ENCODE measurements at places on chromosomes 4 and X.

- DNase-seq: no peak
Measured at GRCh38 chrX:3443184-3443583, 96.7 kb upstream of the MXRA5 start.

GRCh38 chr4:128665514-128665913 lies 144.0 kb upstream of the JADE1 start:
- no peak for DNase-seq

- no peak for DNase-seq
Measured at GRCh38 chr4:185235119-185235842, 25.9 kb downstream of the SNX25 start.

GRCh38 chrX:82237328-82237727 lies 1035.4 kb downstream of the SH3BGRL start:
- no peak for DNase-seq

DNA sequence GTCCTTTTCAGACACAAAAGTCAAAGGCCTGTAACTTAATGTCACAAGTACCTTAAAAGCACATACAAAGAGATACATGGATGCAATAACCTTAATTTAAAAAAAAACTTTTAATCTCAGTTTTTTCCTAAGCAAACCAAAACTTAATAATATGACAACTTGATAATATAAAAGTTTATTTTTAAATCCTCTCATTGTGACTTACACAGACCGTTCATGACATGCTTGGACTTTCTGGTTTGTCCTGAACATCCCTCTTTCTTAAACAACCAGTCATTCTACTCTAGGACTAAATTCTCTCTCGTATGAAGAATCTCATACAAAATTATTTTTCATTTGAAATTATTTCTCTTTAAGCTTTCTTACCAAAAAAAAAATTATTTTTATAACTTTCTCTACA lies 43.1 kb upstream of the CYP2U1 start:
- peak; percentile 24 for DNase-seq

DNA sequence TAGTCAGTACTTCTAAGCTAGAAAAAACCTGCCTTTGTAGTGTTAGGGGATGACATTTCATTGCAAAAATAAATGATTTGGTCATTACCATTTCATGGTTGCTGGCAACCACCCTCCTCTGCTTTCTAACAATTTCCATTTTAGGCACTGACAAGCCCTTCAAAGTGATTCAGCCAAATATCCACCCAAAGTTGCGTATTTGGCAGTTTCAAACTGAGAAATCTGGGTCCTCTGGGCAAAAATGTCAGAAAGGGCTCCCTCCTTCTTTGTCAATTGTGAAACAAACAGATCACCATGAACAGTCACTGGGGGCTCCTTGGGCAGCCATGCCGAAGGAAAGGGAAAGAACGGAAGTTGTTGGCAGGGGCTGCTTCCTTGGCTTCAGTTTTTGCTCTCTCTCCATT lies 33.0 kb downstream of the PLAC1 start:
- peak; percentile 68 for DNase-seq

DNA sequence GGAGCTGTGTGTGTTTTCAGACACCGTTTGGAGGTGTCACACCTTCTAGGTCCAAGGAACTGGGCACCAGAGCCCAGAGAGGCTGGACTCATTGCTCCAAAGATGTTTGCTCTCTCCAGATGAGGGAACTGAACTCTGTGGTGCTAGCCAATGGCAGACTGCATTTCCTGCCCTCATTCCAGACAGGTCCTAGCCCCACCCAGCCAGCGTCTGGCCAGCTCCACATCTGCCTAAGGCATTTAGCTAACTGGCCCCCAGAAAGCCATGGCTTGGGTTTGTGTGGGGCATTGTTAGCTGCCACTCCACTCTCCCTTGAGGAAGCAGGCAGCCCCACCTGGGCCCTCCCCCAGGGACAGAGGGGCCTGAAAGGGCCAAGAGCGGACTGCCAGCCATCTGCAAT lies 11.4 kb downstream of the FGD1 start:
- no peak for DNase-seq

DNA sequence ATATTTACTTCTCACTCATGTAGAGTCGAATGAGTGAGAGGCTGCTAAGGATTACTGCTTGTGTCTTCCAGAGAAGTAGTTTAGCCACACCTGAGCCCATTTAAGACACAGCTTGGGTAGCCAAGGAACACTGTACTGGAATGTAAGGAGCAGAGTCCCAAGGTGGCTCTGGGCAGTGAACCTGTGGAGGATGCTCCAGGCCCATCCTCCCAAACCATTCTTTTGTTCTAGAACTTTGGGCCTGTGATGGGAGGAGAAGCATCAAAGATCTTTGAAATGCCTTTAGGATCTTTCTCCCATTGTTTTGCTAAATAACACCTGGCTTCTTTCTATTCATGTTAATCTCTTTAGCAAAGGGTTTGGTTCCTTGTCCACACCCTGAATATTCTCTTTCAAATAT lies 162.2 kb downstream of the KLHL4 start:
- no peak for DNase-seq

DNA sequence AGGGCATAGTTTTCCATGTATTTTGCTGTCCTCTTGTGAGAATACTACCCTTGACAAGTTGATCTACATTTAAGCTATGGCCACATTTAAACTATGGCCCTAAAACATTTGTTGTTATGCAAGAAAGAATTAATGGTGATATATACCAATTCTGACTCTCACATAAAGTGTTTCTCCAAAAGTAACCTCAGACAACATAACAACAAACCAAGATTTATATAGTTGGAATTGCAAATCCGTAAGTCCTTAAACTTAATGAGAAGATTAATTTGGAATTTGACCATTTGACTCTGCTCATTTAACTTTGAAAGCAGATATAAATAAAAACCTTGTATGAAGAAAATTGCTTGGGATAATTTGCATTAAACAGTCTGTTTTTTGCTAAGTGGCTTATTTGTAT lies 38.9 kb downstream of the RUFY3 start:
- DNase-seq: no peak

DNA sequence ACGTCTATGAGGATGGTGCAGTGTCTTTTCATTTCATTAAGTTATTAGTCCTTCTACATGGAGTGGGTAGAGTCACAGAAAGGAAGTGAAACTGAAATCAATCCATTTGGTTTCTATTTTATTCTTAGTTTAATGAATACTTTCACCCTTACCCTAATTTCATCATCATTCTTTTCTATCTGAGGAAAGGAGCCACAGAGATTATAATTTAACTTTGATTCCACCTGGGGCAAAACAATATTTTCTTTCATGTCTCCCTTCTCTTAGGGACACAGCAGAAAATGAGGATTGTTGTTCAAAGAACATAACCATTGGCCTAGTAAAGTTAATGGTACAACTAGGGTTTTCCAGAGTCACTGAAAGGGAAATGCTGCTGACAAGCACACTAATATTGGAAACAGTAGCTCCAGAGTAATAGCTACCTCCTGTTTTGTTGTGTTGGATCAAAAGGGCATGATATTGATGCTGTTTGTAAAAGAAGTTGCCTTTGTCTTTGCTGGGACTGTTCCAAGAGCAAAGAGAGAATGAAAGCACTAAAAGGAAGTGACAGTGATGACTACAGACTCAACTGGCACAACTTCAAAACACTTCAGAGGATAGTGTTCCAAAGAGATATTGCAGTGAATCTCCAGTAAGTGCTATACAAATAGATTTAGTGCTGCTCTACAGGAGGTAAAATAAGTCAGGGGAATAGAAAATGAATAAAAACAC lies 247.1 kb upstream of the PITX2 start:
- DNase-seq: peak; percentile 20

- DNase-seq: peak; percentile 98
Measured at GRCh38 chr4:55183926-55184599, 58.7 kb upstream of the KDR start.

GRCh38 chr4:84159762-84160161 lies 339.3 kb downstream of the NKX6-1 start:
- no peak for DNase-seq

DNA sequence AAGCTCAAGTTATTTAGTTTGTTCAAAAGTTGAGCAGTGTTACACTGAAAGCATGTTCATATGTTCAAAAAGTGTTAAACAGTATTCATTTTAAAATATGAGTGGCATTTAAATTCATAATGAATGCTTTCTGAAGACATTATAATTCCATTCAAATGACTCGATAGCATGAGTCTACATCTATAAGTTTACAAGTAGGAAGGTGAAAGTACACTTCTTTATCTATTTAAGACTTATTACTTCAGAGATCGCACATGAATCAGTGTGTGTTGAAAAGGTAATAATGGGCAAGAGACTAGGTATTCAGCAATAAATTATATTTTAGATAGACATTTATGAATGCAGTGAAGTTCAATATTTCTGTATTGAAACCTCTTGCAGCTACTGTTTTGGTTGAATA lies 456.1 kb downstream of the GRXCR1 start:
- no peak for DNase-seq

DNA sequence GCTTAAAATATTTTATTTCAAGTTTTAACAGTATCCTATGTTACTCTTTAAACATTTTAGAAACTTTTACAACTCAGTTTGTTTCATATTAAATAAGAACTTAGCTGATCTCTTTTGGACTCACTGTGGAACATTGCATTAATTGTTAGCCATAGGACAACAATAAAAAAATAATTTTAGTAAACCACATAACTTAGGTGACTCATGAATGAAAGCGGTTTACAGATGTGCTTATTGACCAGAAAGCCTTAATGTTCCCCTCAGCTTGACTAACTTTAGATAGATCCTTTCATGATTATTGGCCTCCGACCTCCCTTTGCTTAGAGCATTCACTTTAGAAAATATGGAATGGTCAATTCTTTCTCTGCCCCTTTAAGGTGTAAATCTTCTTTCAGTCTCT lies 783.5 kb upstream of the MAGEB2 start:
- peak; percentile 13 for DNase-seq

GRCh38 chr4:169611157-169611556 lies 1.2 kb downstream of the NEK1 start:
- DNase-seq: no peak

GRCh38 chr4:118338981-118339765 lies 13.6 kb downstream of the PRSS12 start:
- DNase-seq: peak; percentile 89

- DNase-seq: no peak
Measured at GRCh38 chr4:7868892-7869471, 70.7 kb downstream of the AFAP1 start.

- no peak for DNase-seq
Measured at GRCh38 chrX:39845233-39845632, 252.5 kb downstream of the BCOR start.

GRCh38 chrX:39636481-39636880 lies 461.3 kb downstream of the BCOR start:
- no peak for DNase-seq

DNA sequence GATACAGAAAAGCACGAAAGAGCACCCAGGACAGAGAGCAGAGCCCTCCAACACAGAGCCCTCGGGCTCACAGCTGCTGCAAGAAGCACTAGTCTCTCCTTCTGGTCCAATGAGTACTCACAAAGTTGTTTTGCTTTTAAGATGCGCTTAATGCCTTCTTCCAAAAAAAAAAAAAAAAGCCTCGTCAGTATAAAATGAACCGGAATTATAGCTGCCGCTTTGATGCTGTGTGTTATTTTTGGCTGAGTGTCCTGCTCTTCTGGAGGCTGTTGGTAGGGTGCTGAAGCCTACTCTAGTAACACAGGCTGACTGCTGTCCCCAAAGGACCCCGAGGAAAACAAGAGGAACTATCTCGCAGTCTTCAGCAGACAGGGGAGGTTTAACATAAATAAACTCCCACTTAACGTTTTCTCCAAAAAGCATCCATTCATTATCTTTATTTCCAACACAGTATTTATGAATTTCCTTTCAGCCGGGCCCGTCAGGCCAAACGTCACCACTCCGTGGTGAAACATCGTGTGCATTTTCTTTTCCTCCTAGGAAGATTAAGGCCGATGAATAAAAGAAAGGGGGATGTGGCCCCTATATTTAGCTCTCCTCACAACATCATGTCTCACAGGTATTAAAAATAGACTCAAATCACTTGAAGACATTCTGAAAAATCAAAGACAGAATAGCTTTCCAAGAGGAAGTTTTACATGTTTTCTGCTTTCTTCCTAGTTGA lies 213.7 kb upstream of the PPARGC1A start:
- DNase-seq: peak; percentile 86

DNA sequence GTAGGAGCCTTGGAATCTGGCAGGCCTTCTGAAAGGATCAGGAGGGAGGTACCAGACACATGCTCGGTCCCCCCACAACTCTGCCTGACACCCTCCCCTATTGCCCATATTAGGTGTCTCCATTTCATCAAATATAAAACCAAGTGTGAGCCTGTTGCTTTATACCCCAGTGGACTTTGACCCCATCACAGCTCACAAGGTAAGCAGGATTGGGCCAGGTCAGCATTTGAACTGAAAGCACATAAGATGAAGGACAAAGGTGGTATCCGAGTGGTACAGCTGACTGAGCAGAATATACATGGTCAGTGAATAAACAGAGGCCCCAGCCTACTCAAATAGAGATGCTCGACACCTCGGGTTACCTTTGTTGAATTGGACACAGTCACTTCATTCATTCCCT lies 20.0 kb downstream of the SLC25A43 start:
- no peak for DNase-seq

DNA sequence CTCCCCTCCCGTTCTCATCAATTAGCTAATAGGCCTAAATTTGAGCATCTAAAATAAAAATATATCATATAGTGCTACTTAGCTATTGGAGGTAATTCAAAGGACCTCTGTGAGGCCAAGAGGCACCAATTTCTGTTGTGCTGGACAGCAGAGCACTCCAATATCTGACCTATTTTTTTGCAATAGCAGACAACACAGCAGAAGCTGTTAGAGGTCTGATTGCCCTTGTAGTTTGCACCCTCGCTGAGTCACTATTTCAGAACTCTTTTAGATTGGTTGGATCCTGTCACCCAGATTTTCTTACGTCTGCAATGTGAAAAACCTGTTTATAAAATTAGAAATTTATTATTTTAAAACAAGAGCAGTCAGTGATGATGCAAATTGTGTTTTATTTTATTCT lies 184.1 kb downstream of the CEP135 start:
- no peak for DNase-seq

- no peak for DNase-seq
Measured at GRCh38 chr4:110492522-110492921, 16.6 kb downstream of the ENPEP start.

DNA sequence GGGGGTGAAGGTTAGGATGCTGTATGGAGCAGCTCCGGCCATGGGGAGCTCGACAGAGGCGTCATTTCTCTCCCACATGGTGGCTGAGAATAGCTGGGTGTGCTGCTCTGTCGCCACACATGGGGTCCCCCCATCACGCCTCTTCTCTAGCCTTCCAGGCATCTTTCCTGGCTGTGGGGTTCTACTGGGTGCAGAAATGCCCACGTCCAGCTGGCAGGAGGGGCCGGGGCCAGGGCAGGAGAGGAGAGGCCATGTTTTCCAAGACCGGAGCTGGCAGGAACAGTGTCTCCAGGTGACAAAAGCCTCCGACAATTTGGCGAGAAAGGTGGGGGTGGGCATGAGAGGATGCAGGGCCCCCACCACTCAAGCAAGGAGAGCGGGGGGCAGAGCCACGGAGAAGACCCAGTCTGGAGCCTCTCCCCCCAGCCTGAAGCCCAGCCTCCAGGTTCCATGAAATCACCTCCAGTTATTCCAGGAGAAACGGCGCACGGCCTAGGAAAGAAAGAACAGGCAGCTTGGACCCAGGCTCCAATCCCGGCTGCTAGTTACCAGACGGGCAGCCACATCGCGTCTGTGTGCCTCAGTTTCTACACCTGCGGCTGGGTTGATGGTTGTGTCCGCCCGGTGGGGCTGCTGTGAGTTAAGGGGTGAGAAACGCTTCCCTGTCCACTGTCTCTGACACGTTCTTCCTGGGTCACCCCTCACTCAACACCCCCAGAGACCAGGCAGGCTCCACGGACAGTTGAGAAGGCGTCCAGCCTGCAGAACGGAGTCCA lies 27.4 kb upstream of the SPON2 start:
- no peak for DNase-seq

- no peak for DNase-seq
Measured at GRCh38 chr4:10856271-10856782, 171.8 kb upstream of the CLNK start.

GRCh38 chrX:130606425-130606824 lies 204.6 kb downstream of the RBMX2 start:
- peak; percentile 10 for DNase-seq

Measured in cardiac fibroblast (primary cell).